ENCODE measurements at places on chromosomes 3 and 15. TPM values are rescaled to one million over a fixed set of nuclear protein-coding genes. Genes with fewer than 3 reads are reported as not detected.
A peak's percentile ranks its signal among the peaks of the same experiment; 100 is the strongest.

GRCh38 chr3:65971293-65972252 is 67.1 kb downstream of the MAGI1 start:
- peaks cover 3% of the 10 kb centered on the region for H3K4me1 ChIP-seq
- peak overlapping the region; percentile 18 for H3K27ac ChIP-seq
- H3K4me3 ChIP-seq, result no peak overlapping the region
- no peak for DNase-seq
- no peaks in the 10 kb centered on the region for H3K27me3 ChIP-seq
- no peaks in the 10 kb centered on the region for H3K36me3 ChIP-seq

- H3K4me1 ChIP-seq, result peaks cover 32% of the 10 kb centered on the region
- H3K36me3 ChIP-seq, result no peaks in the 10 kb centered on the region
- H3K4me3 ChIP-seq, result no peak overlapping the region
- no peaks in the 10 kb centered on the region for H3K27me3 ChIP-seq
Observed at GRCh38 chr15:58518626-58519025, 86.8 kb downstream of the LIPC start.

GRCh38 chr3:157573780-157574378 is 70.7 kb upstream of the VEPH1 start:
- no peak overlapping the region for H3K4me3 ChIP-seq
- H3K27me3 ChIP-seq, result peaks cover 26% of the 10 kb centered on the region
- H3K4me1 ChIP-seq, result no peaks in the 10 kb centered on the region
- DNase-seq, result no peak

GRCh38 chr3:16896094-16896627 is 11.4 kb downstream of the PLCL2 start:
- no peaks in the 10 kb centered on the region for H3K36me3 ChIP-seq
- no peaks in the 10 kb centered on the region for H3K27me3 ChIP-seq
- no peak overlapping the region for H3K27ac ChIP-seq
- DNase-seq, result no peak

DNA sequence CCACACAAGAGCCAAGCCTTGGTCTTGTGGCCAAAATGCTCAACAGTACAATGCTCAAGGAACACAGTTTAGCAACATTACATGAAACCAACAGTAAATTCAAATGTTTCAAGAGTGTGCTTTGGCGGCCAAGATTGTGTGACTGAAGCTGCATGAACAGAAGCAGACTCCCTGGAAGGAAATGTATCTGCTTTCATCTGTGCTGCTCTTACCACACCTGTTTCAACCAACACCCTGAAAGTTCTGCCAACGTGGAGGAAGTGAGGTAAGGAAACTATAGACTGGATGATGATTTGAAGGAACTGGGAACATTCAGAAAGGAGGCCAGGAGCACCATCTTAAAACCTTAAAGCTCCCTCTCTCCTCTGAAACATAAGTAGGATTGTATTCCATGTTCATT is 55.7 kb downstream of the MB21D2 start:
- H3K4me1 ChIP-seq, result no peaks in the 10 kb centered on the region
- H3K27me3 ChIP-seq, result no peaks in the 10 kb centered on the region
- no peak for DNase-seq
- H3K4me3 ChIP-seq, result no peak overlapping the region
- no peak overlapping the region for H3K27ac ChIP-seq

The NEK10 gene
- 1.7 TPM for total RNA-seq

The CELF6 gene
- total RNA-seq, result 1.7 TPM

The SCN11A gene
- 6.0 TPM for total RNA-seq

The PRC1 gene
- 7.9 TPM for total RNA-seq

The STAB1 gene
- total RNA-seq, result 1,070 TPM
